ENCODE measurements at places on chromosomes 6 and 20.

- no peak for DNase-seq
These were observed 206.1 kb downstream of the TTLL2 start for GRCh38 chr6:167530951-167531350.

DNA sequence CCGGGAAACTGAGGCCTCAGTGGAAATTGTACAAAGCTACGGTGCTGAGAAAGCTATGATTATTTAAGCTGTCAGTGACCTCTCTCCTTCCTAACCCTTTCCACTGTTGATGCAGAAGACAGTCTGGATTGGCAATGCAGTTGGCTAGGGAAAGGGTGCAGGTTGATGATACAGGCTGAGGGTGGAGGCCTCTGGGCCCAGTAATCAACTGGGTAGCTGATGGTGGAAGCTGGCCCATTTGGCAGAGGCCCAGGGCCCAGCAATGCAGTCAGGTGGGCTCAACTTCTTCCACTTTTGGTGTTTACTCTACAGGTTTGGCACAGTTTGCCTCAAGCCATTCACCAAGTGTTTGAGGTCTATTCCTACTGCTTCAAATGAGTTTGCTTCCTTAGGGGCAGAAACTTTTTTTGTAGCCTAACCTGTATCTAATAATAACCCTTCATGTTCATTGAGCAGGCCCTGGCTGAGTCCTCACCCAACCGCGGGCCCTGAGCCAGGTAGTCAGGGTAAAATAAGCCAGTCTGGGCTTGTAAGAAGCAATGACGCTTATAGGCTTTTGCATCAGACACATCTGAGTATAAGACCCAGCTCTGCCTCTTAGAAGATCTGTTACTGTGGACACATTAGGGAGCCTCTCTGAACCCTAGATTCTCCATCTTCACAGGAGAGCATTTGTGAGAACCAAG is 12.1 kb downstream of the BCL2L1 start:
- no peak for DNase-seq

GRCh38 chr6:79526897-79527296 is 10.3 kb downstream of the LCA5 start:
- no peak for DNase-seq

GRCh38 chr20:39885975-39886649 is 802.9 kb downstream of the MAFB start:
- DNase-seq = no peak

DNA sequence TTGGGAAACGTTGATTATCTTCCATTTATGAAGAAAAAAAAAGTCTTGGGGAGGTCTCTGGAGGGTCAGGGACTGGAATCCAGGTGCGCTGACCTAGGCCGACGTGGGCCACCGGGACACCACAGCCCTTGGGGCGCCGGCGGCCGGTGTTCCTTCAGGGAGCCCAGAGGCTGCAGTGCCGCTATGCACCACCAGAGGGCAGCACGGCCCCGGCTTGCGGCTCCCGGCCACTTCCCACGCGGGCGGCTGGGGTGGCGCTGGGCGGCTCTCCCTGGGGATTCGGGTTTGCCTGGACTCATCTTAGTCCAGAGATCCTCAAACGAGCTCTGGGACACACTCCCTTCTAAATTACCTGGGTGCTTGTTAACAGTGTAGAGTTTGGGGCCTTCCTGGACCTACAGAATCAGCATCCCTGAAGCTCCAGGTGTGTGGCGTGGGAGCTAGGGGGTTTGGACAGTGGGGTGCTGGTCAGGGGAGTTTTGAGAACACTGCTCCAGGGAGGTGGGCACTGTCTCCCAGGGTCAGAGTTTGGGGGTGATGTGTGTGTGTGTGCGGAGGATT is 23.0 kb upstream of the GTSF1L start:
- DNase-seq = peak; percentile 82

- DNase-seq = no peak
These were observed 16.5 kb upstream of the UBE2J1 start for GRCh38 chr6:89368999-89369398.

DNA sequence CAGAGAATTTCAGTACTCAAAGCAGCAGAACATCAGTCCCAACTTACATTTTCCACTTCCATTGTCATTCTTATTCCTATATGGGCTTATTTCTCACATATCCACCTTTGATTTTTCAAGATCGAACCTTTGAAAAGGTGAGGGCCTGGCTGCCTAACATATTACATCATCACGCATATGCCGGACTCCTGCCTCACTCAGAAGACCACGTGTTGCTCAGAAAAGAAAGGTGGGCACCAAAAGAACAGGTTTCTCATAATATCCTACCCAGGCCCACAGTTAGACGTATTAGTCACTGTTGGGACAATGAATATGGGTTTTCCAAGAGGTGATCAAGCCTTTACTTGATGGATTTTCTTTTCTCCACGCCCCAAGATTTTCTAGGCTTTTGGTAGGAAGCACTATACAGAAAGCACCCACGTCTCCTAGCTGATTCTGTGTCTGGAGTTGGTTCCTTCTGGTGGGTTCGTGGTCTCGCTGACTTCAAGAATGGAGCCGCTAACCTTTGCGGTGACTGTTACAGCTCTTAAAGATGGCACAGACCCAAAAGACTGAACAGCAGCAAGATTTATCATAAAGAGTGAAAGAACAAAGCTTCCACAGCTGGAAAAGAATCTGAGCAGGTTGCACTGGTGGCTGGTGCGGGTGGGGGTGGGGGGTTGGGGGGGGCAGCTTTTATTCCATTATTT is 168.9 kb downstream of the ATXN1 start:
- DNase-seq = no peak

- no peak for DNase-seq
These were observed 554.3 kb downstream of the CD109 start for GRCh38 chr6:74250161-74250818.

GRCh38 chr6:89596056-89596455 is 42.5 kb downstream of the LYRM2 start:
- DNase-seq = no peak

GRCh38 chr6:72941751-72942150 is 283.5 kb downstream of the KHDC1L start:
- no peak for DNase-seq

GRCh38 chr20:17417225-17417624 is 114.0 kb downstream of the BFSP1 start:
- no peak for DNase-seq

- DNase-seq = no peak
These were observed 568.5 kb upstream of the ID4 start for GRCh38 chr6:19268718-19269117.

GRCh38 chr6:74439123-74439811 is 743.3 kb downstream of the CD109 start:
- DNase-seq = no peak

GRCh38 chr20:16491294-16491905 is 81.8 kb downstream of the KIF16B start:
- DNase-seq = no peak

GRCh38 chr6:134373993-134374392 is 56.1 kb upstream of the SGK1 start:
- no peak for DNase-seq

DNA sequence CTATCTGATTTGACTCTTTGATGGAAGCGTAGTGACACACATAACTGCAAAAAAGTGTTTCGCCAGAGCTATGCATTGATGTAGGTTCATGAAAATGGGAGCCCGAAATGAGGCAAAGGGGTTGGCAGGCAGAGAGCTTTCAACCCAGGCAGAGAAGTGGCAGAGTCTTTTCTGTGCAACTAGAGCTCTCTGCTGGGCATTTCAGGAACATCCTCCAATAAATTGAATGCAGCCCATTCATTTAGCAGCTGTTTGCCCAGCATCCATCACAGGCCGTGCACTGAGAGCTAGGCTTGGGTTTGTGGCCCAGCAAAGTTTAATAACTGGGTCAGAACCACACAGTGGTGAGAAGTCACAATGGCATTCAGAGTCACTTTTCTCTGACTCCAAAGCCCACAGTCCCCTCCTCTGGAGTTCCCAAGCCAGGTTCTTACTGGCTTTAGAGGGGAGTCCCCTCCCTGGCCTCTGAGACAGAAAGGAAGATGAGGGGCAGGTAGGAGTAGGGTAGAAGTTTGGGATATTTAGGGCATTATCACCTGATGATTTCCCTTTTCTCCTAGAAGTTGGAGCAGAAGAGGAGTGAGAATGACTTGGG is 31.8 kb upstream of the ELMO2 start:
- DNase-seq = no peak

DNA sequence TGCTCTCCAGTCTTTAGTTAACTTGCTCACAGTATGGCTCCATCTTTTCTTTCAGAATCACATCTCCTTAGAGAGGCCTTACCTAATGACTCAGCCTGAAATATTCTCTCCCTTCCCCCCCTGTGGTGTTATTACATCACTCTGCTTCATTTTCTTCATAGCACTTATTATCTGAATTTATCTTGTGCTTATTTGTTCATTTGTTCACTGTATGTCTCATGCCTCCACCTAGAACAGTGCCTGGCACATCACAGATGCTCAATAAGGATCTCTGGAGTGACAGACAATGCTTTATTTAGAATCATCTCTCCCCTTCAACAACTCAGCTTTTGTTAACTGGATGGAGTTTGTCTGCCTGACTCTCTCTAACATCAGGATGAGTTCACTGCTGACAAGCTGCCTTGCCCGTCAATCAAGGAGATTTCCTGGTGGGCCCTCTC is 96.6 kb upstream of the MAN1A1 start:
- DNase-seq = no peak

GRCh38 chr6:131945971-131946370 is 5.2 kb downstream of the CCN2 start:
- no peak for DNase-seq

DNA sequence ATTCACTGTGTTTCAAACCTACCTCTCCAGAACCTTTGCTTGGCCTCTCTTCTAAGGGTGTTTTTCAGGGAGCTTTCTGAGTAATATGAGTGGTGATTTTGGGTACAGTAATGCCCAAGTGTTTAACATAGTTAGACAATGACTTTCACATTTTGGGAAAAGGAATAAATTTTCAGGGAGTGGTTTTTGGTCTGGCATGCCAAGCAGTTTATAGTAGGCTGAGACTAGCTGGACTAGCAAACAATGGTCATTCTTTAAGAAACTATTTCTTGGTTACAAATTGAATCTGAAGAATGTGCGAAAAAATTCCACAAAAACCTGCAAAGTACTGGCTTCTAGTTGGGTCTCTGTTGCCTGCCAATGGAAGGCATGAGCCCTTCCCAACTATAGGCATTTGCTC is 15.4 kb downstream of the FNDC1 start:
- no peak for DNase-seq

- no peak for DNase-seq
These were observed 32.7 kb upstream of the COL10A1 start for GRCh38 chr6:116158641-116159040.

- DNase-seq = no peak
These were observed 42.3 kb upstream of the NAA20 start for GRCh38 chr20:19974630-19975435.

DNA sequence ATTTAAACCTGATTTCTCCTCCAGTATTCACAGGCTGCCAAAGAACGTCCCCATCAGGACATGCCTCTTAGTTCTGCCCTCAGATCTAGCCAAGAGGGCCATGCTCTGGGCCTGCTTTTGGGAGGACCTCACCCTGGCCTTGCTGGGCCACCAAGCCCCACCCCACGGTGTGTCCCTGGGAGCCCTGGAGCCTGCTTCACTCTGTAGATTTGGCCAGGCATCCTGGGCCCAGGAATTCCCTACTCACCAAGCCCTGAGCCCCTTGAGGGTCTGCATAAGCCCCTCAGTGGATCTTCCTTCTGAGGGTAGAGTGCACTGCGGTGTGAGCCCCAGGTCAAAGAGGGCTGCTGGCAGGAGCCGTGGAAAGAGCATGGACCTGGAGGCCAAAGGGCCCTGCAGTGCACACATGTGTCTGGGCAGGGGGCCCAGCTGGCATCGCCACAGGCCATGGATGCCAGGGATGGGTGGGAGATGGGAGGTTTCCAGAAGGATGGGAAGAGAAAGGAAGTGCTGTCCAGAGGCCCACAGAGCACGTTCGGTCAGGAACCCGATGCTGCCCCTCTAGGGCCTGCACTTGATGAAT is 98.0 kb downstream of the DACT2 start:
- no peak for DNase-seq

- DNase-seq = no peak
These were observed 144.8 kb upstream of the ENPP5 start for GRCh38 chr6:46315589-46315988.

DNA sequence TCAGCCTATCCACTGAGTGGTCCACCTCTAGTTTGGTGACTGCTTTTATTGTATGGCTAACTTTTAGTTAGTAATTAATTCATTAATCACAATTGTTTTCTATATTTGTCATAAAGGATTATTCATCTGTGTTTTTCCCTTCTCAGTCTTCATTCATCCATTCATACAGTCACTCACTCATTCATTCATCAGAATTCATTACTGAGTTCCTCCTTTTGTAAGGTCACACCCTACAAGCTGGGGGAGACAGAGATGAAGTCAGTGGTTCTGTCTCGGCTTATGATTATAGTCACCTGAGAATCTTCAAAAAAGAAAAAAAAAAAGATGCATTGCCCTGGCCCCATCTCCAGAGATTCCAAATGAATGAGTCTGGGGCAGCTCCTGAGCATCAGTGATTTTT is 257.1 kb downstream of the ADGB start:
- no peak for DNase-seq

DNA sequence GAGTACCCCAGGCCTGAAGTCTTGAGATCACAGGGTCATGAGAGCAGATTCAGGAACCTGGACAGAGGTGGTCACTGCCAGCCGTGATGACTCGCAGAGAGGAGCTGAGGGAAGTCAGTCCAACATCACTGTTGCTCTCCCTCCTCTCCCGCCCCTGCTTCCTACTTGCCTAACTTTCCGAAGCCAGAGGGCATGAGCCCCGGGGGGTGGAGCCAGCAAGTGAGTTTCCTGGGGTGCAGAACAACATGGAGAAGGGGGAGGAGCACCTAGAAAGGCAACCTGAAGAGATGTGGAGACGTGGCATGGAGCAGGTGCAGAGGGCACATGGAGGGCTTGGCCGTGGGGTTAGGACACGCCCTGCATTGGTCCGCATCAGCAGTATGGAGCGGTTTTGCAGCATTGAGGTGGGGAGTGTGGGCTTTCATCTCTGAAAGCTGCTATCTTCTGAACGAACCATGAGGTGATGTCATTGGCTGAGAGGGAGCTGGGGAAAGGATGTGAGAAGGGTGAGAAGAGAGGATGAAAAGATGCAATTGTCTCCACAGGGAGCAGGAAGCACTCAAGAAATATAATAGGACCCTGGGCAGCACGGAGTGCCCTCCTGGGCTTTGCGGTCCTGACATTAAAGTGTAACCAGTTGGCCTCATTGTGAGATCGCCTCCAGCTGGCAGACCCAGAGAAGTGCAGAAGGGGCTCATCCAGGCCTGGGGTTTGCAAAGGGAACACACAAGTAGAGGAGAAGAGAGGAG is 25.0 kb downstream of the GDAP1L1 start:
- no peak for DNase-seq

GRCh38 chr6:126066053-126067048 is 80.0 kb downstream of the TRMT11 start:
- DNase-seq = no peak

Measured in activated CD4-positive, alpha-beta T cell treated with anti-CD3 and anti-CD28 coated beads, Interleukin-2, amount 50 U/mL, for 4 hours (primary cell).